ENCODE measurements at places on chromosomes 12 and 14.

- no peak for DNase-seq
Measured at GRCh38 chr12:4956054-4956453, 46.3 kb downstream of the KCNA1 start.

- DNase-seq, result no peak
Measured at GRCh38 chr14:98949481-98950135, 322.4 kb downstream of the BCL11B start.

DNA sequence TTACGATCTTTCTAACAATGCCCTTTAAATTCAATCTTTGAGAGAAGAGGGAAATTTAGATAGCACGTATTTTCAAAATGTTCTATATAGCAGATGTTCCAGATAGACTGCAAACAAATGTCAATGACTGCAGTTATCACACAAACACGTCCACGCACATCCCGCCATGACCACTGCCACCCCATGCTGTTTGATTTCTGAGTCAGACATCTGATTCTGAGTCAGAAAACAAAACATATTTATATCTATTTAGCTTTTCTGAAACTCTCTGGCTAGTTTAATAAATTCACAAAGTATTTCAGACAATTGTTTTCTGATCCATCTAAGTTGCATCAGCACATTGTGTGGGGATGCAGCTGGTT, 105.9 kb upstream of the BCAT1 start:
- no peak for DNase-seq

GRCh38 chr14:102883089-102883541, 39.3 kb upstream of the AMN start:
- no peak for DNase-seq

DNA sequence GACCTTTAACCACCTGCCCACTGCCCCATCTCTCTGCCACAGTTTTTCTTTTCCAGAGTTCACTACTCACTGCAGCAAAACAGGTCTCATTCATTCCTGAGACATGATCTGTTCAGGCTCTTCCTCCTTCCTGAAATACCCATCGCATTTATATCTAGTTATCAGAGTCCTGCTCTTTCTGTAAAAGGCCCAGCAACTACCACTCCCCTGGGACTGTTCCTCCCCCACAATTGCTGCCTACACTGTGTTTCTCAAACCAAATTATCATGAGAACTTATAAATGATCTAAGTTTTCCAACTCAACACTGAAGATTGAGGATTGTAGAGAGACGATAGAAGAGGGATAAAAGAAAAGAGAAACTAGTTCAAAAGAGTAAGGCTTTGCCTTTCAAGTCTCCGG, 40.8 kb upstream of the EPS8 start:
- no peak for DNase-seq

DNA sequence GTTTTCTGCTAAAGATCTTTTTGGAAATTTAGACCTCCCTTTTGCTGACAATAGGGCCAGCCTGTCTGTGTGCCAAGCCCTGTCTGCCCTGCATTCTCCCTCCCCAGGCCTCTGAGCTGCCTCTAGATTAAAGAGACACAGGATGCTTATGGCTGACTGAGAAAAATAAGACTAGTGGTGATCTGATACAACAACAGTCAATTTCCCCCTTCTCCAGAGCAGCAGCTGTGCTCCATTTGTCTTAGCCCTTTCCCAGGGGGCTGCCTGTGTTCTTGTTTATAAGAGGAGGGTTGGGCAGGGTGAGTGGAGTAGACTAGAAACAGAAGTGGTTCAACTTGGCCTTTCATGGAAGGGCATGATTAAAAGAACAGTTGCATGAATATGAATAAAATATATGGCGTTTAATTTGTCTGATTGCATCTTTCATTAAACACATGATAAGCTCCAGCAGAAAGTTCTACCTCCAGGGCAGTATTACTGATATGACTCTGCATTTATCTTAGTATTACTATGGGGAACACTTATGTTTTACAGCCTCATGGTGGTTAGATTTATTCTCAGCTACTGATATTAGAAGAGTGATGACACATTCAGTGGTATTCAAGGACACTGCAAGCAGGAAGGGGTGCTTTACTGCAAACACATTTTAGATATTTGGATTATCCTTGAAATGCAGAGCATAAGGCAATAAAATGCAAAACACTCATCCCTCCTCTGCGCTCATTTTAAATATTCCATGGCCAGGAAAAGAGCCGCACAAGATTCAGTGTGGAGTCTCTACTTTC, 150.2 kb upstream of the CLEC14A start:
- no peak for DNase-seq

- DNase-seq, result no peak
Measured at GRCh38 chr12:19597167-19598026, 158.1 kb downstream of the AEBP2 start.

DNA sequence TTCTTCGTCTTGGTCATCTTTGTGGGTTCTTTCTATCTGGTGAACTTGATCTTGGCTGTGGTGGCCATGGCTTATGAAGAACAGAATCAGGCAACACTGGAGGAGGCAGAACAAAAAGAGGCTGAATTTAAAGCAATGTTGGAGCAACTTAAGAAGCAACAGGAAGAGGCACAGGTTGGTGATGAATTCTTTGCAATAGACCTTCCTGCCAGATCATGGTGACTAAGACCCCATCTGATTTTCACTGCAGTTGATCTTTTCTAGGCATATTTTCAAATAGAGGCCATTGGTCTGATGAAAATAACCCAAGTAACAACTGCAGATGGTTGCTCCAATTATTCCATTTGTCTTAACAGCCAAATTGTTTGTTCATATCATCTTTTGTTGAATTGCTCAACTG, 114.4 kb downstream of the SCN8A start:
- DNase-seq, result no peak

- DNase-seq, result no peak
Measured at GRCh38 chr14:105062048-105062433, 3.2 kb downstream of the GPR132 start.

DNA sequence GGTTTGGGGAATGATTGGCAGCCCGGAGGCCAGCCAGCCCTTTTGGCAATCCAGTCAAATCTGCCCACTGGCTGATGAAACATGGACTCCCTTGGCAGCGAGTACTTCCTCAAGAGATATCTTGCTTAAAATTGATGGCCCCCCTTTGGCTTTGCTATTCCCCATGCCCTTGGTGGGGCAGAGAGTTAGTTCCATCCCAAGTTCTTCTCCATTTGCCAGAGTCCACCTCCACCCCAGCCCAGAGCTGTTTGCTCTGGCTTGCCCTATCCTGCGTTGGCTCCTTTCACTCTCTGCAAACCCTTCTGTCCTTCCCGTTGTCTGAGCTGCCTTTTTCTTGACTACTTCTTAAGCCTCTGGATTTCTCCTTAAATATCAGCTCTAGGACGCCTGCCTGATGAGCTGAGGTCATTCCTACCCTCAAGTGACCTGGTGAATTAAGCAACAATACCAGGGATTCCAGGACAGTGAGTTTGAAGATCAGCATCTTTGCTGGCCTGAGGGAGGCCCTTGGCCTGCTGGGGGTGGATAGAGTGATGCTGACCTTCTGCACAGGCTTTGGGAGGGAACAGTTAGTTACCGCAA, 212.0 kb downstream of the CACNA1C start:
- no peak for DNase-seq

DNA sequence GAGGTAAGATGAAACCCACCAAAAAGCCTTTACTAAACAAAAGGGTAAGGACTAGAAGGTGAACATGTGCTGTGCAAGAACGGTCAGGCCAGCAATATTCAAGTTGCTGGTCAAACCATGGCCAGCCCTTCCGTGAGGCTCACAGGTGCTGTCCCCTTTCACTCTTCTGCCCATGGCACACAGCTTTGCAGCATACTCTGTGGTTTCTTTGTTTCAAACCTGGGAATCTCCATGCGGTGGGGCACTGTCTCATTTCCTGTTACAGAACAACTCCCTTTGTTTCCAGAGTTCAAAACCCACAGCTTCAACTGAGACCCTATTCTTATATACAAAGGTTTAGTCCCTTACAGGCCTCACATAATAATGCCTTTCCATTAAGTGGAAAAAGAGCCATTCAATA, 1.7 kb upstream of the OVCH1 start:
- no peak for DNase-seq

GRCh38 chr14:94056579-94057308, 24.3 kb downstream of the DDX24 start:
- no peak for DNase-seq

Data from stimulated activated CD8-positive, alpha-beta memory T cell treated with anti-CD3 and anti-CD28 coated beads, Interleukin-15, amount 100 ng/mL, for 24 hours (primary cell).